NCI-H2081 (cell line): ENCODE measurements at places on chromosomes 11 and 22.

GRCh38 chr22:32723643-32724042, 77.9 kb upstream of the TIMP3 start:
- no peak for DNase-seq

DNA sequence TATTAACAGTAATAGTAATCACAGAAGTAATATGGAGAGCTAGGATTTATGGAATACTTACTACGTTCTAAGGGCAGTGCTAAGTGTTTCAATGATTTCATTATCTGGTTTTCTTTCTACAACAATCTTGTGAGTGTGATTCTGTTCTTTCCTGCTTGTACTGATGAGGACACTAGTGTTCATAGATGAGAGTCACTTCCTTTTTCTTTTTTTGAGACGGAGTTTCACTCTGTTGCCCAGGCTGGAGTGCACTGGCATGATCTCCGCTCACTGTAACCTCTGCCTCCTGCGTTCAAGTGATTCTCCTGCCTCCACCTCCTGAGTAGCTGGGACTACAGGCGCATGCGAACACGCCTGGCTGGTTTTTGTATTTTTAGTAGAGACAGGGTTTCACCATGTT, 81.4 kb downstream of the DBX1 start:
- no peak for DNase-seq

- DNase-seq: no peak
Measured at GRCh38 chr11:120739780-120740179, 228.2 kb downstream of the GRIK4 start.

DNA sequence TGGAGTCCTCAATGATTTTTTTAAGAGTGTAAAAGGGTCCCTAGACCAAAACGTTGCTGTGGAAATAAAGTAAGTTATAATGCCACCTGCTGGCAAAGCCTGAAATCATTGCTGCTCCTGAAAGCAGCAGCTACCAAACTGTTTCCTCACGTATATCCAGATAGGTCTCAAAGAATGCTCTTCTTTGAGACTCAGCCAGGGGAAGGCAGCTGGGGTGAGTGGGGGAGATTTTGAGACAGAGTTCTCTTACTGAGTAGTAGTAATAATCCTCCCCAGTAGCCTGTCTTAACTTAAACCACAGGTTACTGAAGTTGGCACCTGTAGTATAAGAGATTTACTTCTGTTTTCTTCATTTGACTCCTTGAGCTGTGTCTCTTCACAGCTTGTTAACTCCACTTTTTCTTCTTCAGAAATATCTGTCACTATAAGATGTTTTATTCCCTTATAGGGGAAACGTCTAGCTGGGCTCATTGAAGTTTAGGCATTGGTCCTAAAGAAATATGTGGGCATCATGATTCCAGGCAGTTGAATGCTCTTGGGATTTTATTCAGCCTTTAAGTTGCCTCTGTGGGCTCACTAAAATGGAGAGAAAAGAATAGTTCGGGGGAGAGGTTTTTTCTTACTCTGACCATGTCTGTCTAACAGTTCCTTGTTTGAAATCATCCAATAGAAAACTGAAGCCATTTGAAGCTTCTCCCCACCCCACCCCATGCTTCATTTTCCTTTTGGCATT, 77.9 kb downstream of the BTBD10 start:
- peak; percentile 41 for DNase-seq

DNA sequence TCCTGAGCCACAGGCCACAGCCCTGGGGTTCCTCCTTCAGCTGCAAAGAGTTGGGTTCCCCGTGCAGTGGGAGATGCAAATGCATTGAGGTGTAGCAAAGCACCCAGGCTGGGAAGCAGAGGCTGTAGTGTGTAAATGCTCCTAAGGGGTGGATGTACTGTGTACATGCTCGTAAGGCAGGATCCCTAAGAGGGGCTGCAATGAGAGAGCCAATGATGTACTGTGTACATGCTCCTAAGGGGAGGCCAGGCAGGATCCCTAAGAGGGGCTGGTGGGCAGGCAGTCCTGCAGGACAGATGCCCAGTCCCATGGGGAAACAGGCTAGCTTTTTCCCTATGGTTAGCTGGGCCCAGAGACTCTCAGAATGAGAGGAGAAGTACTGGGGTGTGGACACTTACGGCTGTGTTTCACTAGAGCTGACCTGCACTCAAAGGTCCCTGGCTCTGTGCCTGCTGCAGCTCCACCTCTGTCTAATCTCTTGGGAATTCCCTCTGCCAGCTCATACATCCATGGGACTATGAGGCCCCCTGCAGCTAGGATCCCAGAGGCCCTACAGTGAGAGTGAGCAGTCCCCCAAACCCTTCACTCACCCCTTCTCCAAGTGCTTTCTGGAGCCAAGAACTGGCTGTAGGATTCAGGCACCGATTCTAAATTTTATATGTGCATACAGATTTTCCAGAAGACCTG, 261.9 kb upstream of the LUZP2 start:
- DNase-seq: no peak

DNA sequence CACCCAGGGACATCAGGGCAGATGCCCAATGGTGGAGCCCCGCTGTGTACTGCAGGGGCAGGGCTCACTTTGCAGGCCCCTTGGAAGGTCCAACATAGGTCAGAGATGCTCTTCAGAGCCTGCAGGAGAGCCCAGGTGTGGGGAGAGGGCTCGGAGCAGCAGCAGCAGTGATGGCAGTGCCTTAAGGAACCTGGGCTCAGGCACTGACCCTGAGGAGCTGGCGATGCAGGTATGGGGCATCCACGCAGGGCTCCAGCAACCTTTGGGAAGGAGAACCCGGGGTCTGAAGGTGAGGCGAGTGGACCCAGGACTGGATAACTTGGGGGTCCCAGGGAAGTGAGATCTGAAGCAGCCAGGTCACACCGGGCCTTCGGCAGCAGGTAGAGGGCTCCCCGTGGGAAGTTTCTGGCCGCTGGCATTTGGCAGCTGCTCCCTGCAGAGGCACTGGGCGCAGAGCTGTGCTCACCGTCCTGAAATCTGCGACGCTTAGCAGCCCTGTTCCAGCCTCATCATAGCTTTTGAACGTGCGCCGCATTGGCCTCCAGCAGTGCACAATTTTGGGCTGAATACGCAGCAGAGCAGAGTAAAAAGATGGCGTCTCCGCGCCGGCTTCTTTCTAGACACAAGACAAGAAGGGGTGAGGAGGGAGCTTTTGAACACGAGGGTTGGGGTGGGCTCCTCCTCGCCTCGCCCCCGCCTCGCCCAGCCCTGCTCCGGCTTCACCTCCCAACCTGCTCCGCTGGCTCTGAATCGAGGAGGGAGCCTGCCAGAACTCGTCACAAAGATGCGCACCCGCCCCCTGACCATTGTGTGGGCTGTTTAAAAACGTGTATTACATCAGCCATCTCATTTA, 118.8 kb downstream of the MPPED1 start:
- DNase-seq: no peak

DNA sequence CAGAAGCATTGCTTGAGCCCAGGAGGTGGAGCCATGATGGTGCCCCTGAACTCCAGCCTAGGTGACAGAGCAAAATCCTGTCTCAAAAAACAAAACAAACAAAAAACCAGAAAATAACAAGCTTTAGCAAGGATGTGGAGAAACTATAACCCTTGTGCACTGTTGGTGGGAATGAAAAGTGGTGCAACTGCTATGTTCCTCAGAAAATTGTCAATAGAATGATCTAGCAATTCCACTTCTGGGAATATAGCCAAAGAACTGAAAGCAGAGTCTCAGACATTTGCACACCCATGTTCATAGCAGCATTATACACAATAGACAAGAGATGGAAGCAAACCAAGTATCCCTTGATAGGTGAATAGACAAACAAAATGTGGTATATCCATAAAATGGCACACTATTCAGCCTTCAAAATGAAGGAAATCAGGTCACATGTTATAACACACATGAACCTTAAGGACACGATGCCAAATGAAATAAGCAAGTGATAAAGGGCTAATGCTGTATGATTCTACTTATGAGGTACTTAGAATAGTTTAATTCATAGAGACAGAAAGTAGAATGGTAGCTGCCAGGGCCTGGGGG, 15.9 kb downstream of the KLHL22 start:
- DNase-seq: no peak

DNA sequence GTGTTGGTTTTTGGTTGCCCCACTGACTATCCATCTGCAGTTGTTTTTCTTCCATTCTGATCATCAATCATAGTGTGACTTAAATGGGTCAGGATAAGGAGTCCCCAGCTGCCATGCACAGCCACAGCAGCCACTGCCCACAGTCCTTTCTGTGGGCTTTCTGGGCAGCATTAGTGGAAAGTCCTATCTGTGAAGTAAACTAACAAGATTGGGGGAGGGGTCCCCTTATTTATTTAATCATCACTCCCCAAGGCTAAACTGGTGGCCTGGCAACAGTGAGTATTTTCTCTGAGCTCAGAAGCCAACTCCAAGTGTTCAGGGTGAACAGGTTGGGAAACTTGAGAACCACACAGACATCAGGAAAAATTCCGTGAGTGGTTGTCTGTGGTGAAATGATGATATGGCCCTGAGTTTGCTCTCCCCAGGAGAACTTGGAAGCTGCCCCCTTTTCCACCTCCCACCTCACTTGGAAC, 145.0 kb downstream of the CCDC34 start:
- DNase-seq: no peak

DNA sequence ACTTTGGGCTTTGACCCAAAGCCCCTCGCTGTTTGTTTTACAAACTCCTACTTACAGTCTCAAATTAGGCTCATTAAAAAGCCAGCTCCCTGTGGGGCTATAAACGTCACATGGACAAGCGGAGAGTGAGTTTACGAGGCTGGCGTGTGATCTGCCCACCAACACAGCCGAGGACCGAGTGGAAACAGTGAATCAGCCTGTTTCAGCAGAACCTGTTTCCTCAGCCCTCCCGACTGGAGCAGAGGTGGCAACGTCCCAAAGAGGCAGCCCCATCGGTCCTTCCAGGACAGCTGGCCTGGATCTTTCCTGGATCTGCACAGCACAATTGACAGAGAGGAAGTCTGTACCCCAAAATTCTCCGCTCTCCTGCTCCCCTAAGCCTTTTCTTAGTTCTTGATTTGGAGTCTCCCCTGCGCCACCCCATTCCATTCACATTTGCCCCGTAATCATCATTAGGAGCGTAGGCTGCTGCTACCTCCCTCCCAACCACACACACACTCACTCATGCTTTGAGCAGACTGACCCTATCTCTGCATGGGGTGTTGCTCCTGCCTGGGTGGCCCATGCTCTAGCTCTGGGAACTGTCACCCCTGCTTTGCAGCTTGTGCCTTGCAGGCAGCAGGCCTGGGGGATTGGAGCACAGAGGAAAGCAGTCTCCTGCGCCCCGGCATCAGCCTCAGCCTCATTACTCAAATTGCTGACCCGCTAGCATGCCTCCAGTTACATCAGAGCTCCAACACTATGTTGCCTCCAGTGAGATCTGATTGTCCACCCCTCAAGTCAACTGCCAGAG, 117.8 kb downstream of the NAT10 start:
- DNase-seq: peak; percentile 19

DNA sequence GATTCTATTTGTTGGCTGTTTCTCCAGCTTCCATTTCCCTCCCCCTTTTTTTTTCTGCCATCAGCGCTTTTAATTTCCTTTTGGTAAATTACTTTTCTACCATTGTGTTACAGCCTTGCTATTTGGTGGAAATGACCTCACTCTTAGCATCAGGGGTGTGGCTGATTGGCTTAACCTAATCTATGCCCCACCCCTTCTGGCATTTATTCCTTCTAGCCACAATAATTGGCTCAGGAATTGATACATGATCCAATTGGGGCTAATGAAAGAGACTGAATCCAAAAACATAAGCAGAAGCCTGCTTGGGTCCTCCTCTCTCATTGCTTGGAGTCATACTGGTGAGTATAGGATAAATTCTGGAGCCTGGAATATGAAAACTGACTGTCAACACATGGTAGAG, 402.4 kb upstream of the LRRC4C start:
- DNase-seq: no peak

- no peak for DNase-seq
Measured at GRCh38 chr11:35861191-35861590, 82.7 kb upstream of the LDLRAD3 start.

DNA sequence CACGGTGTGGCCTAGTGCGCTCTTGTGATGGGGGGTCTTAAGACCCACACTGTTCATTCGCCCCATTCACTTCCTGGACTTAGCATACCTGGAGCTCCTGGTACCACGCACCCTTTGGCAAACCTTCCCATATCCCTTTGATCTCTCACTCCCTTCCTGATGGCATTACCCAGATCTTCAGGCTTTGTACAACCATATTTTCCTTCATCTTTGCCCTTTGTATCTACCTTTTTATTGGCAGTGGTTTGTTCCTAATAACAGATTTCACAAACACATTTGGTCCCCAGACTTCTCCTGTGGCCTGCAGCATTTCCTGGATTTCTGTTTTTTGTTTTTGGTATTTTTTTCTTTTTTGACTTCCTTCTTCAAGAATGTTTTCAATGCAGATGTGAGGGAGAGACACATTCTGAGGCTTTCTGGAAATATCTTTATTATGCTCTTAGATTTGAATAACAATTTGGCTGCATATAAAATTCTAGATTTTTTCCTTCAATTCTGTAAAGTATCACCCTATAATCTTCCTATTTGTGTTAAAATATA, 16.1 kb upstream of the IFITM3 start:
- no peak for DNase-seq

DNA sequence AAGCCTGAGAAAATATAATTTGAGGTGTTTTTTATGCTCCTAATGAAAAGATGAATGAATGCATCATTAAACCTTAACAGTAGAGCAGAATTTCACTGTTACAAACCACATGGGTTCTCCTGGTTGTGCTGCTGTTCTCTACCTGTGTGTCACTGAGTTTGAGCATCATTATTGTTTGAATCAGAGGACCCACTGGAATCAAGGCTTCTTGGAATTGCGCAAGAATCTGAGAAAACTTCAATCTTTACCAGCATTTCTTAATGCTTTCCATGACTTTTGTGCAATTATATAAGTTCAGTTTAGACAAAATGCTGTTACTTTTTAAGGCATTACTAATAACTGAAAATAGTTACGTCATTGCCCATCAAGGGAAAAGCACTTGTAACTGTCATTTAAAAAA, 18.8 kb upstream of the RBX1 start:
- no peak for DNase-seq

DNA sequence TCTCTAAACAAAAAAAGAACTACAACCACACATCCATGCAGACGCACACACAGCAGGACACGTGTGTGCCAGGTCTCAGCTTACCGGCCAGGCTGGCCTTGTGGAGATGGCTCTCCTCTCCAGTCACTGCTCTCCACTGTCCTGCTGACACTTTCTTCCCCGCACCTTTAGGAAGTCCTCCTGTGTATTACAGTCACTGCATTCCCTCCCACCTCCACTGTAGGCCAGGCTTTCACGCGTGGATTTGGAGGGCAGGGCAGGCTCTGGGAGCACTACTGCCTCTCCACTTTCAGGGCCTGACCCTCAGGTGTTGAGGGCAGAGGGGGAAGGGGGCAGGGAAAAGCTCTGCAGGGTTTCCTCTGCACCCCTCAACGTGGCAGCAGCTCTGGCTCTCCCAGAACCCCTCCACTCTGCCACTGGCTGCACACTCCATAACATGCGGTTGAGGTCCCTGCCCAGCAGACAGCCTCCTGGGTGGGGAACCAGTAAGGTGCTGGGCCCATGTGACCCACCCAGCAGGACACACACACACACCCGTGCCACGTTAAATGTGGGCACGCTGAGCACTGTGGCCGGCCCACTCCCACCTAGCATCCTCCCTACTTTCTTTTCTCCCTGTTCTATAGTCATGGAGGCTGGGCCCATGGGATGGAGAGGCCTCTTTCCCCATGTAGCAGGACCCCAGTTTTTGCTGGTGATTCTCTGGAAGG, 107.0 kb upstream of the PITPNB start:
- no peak for DNase-seq

- DNase-seq: no peak
Measured at GRCh38 chr11:85823816-85824215, 12.9 kb upstream of the SYTL2 start.

GRCh38 chr22:44582016-44582415, 84.0 kb upstream of the RTL6 start:
- DNase-seq: no peak

- no peak for DNase-seq
Measured at GRCh38 chr11:128627666-128628324, 40.4 kb upstream of the ETS1 start.
